Substantia nigra (tissue), 51 donors: ENCODE measurements at places on chromosomes 7 and 10.

- no peak for DNase-seq
Measured at GRCh38 chr10:88097092-88097516, 233.7 kb downstream of the PTEN start.

DNA sequence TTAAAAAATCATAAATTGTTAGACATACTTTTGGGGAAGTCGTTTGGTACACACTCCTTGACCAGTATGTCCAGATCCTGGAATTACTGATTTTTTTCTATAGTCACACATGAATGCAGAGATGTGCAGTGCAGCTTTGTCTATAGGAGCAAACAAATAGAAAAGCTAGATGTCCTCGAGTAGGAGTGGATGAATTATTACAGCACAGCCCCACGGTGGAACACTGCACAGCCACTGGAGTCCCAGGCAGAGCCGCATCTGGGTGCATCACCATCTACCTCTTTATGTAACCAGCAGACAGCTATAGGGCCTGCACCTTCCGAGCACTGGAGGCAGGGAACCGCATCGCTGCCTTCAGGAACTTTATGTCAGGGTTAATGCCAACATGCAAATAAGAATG is 17.0 kb upstream of the RET start:
- no peak for DNase-seq

DNA sequence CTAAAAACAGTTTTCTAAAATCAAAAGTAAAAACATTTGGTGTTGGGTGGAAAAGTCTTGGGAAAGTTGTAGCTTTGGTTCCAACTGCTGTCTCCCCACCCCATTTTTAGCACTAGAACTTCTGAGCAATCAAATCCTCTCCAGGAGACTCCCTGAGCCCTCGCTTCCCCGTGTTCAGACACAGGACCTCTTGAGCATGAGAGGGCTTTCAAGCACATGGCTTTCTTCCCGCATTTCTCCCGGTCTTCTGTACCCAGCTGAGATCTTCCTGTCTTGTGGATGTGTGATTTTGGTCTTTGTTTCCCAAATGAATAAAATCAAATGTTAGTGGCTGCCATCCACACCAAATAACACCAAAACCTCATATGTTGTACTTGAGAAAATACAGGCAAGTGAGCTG is 5.0 kb downstream of the CXCL12 start:
- DNase-seq: no peak

GRCh38 chr10:77695186-77695585 is 57.6 kb upstream of the KCNMA1 start:
- DNase-seq: no peak

GRCh38 chr7:5388905-5389433 is 34.7 kb downstream of the TNRC18 start:
- no peak for DNase-seq

- DNase-seq: no peak
Measured at GRCh38 chr10:75353183-75353582, 48.4 kb downstream of the ZNF503 start.

GRCh38 chr10:114938856-114939193 is 830 bp downstream of the TRUB1 start:
- DNase-seq: no peak

DNA sequence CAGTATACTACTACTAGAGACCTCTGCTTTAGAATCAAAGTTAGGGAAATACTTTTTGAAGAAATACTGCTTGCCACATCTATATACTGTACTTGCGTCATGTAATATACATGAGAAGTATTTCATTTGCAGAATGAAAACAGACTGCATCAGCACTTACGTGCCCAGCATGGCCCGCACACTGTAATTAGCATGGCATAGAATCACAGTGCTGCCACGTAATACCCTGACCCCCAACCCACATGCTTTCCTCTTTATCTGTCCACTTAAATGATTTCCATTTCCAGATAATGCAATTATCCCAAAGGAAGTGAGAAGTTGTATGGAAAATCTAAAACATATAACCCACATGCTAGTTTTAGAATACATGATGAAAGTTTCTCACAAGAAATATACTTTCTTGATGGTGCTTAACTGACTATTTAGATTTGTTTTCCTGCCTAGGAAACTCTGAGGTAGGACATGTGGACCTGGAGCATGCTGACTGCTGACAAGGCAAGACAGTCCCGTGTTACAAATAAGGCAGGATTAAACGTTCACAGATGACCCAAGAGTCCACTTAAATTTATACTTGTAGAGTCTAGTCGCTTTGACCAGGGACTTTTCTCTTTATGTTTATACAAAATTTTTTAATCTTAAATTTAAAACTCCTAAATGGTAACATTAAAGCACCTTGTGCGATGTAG is 12.6 kb downstream of the USP6NL start:
- DNase-seq: no peak

DNA sequence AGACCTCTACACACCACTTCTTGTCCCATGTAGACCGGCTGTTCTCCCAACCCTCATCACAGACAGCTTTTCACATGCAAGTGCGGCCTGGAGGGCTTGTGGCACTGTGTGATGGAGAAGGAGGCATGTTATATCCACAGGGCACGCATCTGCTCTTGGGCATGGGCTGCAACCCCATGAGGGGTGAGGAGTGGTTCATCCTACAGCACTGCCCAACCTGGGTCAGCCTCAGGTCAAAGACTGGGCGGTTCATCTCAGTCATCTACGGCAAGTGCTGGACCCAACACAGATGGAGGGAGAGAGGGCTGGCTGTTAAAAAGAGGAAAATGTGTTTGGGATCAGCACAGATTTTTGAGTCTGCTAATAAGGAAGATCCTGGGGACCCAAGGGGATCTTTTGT is 2.2 kb downstream of the FSCN3 start:
- DNase-seq: no peak

- DNase-seq: no peak
Measured at GRCh38 chr7:33773053-33773452, 132.3 kb upstream of the BMPER start.

DNA sequence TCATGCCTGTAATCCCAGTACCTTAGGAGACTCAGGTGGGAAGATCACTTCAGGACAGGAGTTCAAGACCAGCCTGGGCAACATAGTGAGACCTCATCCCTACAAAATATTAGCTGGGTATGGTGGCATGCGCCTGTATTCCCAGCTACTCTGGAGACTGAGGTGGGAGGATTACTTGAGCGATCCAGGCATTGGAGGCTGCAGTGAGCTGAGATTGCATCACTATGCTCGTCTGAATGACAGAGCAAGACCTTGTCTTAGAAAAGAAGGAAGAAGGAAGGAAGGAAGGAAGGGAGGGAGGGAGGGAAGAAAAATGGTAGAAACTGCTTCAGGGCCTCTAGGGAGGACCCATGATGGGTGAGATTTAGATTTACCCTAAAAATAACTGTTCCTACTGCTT is 112.3 kb downstream of the SPDYE5 start:
- DNase-seq: no peak

GRCh38 chr7:32034052-32034451 is 36.2 kb downstream of the PDE1C start:
- no peak for DNase-seq

DNA sequence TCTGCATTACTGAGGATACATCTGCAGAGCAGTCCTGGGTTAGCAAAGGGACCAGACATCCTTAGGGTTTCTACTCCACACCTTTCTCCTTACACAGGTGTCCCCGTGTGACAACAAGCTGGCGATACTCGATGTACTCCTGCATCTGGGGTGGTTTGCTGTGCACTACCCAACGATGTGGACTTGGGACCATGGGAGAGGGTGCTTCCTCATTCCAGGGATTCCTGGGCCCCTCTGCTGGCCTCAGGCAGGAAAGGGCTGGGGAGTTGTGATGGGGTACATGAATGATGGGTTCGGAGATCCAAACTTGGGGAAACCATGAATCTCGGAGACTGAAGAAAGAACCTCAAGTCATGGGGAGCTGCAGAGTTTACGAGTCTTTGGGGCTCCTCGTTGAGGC is 179.6 kb upstream of the GALNT17 start:
- DNase-seq: no peak

- DNase-seq: no peak
Measured at GRCh38 chr7:36151921-36152755, 916 bp upstream of the EEPD1 start.

DNA sequence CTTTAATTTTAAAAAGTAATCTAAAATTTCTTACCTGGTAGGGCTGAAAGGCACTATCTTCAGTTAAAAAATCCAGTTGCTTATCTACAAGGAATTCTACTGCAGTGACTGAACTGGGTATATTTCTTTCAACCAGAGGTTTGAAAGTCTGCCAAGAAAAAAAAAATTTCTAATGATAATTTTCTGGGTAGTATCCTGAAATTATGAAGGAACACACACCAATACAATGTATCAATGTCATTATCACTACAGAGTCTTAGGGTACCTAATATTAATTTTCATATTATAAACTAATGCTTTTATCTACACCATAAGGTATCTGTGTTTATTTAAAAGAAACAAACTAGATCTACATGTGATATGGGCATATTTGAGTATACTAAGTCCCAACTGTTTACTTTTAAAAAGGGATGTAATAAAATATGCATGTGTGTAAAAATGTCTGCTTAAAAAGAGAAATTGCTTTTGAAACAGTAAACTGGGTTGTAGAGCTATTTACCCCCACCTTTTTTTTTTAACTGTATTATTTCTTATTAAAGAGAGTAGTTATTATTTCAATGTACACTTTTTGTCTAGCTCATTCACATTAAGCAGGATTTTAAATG is 131.6 kb downstream of the NRBF2 start:
- no peak for DNase-seq

DNA sequence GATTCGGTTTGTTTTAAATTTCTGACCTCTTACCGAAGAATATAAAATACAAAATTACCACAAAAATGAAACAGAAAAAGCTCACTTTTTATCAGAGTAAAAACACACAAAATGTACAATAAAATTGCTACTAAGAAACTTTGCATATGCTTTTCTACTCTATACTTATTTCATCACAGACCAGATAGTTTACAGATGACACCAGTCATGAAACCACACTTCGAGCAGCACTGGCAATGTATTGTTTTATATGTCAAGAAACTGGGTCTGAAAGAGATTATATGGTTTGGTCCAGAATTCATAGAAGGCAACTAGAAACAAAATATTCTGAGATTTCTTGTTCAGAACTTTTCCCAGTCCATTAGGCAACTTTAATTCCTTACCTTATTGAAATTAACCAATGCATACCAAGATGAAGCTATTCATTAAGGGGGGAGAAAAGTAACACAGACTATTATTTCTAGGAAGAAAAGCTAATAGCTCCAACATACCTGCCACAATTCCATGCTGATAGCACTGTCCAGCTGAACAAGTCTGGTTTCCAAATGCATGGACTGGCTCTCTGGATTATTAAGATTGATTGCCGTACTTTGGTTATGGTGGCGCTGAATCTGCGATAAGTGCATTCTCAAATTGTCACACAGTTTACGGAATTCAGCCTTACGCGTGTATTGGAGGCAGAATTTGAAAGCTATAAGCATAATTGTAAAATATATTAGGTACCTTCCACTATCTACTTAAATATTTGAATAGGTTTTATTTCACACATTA is 10.0 kb downstream of the EIF3A start:
- DNase-seq: no peak
